CD4-positive, alpha-beta T cell treated with Interleukin-12 subunit alpha and Interleukin-12 subunit beta, for 1 hour (primary cell): ENCODE measurements at places on chromosomes 2 and 18.

- no peak for DNase-seq
Observed at GRCh38 chr18:74511823-74512222, 15.7 kb downstream of the CNDP2 start.

DNA sequence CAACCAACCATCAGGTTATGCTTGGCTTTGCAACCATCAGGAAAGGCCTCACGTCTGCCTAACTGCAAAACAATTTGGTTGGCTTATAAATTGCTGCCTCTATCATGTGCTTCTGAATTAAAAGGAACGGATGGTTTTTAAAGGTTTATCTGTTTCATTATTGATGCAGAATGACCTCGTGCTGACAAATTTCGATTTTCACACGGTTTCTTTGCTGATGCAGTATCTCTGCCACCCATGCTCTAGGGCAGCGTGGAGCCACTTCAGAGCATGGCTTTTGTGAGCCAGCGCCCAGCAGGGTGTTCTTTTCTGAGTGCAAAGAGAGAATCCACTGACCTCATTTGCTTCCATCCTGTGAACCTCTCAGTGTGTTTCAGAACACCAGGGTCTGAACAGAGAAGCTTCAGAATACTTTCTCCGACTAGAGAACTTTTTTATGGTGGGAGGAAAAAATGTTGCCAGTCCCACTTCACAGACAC, 143.1 kb upstream of the L3MBTL4 start:
- DNase-seq, result no peak

GRCh38 chr2:25817630-25818029, 60.7 kb downstream of the ASXL2 start:
- no peak for DNase-seq

- DNase-seq, result no peak
Observed at GRCh38 chr2:151097128-151097527, 164.5 kb downstream of the RBM43 start.

- no peak for DNase-seq
Observed at GRCh38 chr2:13056259-13056843, 339.6 kb downstream of the TRIB2 start.

DNA sequence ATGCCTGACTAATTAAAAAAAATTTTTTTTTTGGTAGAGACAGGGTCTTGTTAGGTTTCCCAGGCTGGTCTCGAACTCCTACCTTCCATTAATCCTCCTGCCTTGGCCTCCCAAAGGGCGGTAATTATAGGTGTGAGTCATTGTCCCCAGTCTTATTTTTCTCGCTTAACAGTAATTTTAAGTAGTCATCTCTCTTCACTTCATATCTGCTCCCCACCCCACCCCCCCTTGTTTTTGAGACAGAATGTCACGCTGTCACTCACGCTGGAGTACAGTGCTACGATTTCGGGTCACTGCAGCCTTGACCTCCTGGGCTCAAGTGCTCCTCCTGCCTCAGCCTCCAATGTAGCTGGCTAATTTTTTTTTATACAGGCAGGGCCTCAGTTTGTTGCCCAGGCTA, 27.7 kb downstream of the RAB10 start:
- DNase-seq, result no peak

GRCh38 chr2:132953771-132954170, 283.8 kb upstream of the LYPD1 start:
- no peak for DNase-seq

DNA sequence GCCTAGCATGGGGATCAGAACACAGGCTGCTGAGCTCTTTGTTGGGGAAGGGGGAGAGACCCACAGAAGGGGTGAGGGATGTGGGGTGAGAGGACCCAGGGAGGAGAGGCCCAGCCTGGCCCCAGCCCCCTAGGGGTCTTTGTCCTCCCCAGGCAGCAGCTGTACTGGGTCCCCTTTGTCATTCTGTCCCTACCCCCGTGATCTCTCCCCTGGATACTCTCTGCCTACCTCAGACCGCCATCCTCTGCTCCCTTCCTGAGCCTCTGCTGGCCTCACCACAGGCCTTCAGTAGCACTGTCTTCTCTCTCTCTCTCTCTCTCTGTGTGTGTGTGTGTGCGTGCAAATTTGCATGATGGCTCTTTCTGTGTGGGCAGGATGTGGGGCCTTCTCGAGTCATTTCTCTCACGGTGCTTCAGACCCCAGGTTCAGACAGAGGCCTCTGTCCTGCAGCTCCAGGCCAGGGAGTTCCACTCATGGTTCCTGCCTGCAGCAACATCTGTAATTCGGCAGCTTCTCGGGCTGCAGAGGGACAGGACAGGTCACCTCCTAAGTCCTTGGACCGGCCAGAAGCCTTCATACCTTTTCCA, 1.4 kb downstream of the PSD4 start:
- peak; percentile 78 for DNase-seq

- no peak for DNase-seq
Observed at GRCh38 chr2:84373391-84373790, 85.7 kb downstream of the SUCLG1 start.

DNA sequence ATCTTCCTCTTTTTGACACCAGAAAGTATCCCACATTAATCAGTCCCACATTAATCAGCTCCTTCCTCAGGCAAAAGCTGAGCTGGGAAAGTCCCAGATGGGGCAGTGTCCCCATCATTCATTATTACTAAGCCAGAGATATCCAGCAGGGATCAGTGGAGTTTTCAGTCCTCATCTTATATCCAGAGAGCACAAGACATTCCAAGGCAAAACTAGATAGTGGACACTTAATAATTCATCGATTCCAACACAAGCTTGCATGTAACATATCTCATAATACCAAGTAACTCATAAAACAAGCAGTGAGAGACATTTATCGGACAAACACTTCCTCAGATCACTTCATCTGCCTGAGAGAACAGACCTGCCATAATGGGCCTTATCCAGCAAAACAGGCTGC, 53.1 kb downstream of the MCFD2 start:
- no peak for DNase-seq

- no peak for DNase-seq
Observed at GRCh38 chr2:36775806-36776205, 79.3 kb downstream of the VIT start.

DNA sequence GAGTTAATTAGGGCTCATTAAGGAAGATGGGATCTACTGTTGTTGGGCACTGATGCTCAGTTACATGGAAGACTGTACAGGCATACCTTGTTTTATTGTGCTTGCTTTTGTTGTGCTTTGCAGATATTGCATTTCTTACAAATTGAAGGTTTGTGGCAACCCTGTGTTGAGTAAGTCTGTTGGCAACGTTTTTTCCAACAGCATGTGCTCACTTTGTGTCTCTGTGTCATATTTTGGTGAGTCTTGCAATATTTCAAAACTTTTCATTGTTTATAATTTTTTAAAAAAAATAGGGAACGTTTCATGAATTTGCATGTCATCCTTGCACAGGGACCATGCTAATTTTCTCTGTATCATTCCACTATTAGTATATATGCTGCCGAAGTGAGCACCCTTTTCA, 15.6 kb downstream of the PHLPP1 start:
- no peak for DNase-seq

- DNase-seq, result no peak
Observed at GRCh38 chr2:8860239-8860638, 22.8 kb upstream of the KIDINS220 start.

DNA sequence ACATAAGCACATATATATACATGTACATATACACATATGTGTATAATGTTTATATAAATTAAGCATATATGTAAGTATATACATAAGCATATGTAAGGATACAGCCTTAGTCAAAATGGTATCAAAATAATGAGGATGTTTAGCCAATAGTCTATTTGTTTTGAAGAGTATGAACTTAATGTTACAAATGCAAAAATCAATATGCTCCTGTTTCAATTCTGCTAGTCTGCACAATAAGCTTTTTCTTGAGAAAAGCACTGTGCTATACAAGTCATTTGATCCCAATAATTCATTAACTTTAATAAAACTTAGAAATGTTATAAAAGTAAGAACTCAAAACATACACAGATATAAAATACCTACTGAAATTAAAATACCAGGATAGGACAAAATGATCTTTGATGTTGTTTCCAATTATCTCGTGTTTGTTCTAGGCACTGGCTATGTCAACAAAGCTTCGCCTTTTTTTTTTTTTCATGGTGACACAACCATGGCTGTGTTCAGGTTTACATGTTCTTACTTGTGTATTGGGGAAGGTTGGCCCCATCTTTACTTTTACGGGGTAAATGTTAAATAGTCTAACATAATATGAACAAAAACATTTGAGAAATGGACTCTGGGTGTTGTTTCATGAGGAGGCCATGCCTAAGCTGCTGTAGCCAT, 271.1 kb upstream of the CDH19 start:
- no peak for DNase-seq

- no peak for DNase-seq
Observed at GRCh38 chr2:209619782-209620181, 151.8 kb upstream of the UNC80 start.

GRCh38 chr2:149235816-149236375, 94.5 kb upstream of the LYPD6 start:
- no peak for DNase-seq

DNA sequence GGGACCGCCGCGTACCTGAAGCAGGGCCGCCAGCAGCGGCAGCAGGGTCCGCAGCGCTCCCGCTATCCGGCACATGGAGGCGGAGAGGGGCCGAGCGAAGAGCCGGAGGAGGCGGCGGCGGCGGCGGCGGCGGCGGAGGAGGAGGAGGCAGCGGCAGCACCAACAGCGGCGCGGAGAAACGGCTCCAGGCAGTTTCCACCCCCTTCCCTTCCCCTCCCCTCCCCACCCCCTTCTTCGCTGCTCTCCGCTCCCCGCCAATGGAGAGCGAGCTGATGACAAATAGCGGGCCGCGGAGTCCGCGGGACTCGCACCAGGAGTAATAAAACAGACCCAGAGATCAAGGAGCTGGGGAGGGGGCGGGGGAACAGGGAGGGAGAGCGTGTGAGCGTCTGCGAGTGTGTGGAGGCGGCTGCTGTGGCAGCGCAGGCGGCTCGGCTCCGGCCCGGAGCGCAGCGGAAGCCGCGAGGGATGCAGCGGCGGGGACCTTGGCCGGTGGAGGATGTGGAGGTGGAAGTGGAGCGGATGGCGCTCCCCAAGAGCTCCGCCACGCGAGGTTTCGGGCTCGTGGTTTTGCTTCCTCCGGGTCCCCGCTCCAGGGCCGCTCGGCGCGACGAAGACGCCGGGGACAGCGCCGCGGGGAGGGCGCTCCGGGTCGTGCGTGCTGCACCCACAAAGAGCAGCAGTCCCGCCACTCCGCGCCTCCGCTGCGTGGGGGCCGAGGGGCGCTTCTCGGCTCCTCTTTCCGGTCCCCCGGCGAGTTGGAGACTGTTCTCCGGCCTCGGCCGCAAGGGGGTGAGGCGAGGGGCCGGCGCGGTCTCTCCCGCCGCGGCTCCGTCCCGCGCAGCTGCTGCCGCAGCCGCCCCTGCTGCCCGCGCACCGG, at the start of gene CDH2:
TSS of gene CDH2 (minus strand) at position 183 of the 880 bp plus-strand sequence. CDS start at position 75, 108 bp downstream.
- DNase-seq, result no peak

DNA sequence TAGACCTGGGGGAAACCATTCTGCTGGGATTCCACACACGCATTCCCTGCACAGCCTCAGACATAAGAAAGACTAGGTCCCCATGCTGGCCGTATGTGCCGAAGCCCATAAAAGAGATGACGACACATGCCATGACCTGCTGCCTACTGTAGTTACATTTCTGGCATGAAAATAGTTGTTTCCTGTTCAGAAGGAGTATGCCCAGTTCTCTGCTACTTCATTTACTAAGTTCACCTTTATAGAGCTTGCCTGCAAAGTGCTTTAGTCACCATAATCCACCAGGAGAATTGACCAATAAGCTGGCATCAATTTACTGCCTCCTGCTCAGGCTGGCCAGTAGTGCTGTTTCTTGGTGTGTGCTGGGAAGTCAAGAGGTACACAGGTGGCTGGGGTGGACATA, 150.2 kb upstream of the ALPP start:
- no peak for DNase-seq

GRCh38 chr2:80050246-80050645, 254.3 kb downstream of the LRRTM1 start:
- DNase-seq, result no peak

DNA sequence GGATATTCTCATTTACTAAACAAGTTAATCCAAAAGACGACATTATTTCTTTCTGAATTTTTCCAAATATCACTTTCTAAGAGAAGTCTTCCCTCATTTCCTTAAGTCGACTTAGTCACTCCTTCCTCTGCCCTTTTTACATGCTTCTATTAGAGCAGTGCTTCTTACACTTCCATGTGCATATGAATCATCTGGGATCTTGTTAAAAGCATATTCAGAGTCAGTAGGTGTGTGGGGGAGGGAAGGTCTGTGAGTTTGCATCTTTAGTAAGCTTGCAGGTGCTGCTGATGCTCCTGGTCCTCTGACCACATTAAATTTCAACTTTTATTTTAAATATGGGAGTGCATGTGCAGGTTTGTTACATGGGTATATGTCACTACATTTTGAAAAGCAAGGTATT, 582.6 kb downstream of the NRXN1 start:
- no peak for DNase-seq

DNA sequence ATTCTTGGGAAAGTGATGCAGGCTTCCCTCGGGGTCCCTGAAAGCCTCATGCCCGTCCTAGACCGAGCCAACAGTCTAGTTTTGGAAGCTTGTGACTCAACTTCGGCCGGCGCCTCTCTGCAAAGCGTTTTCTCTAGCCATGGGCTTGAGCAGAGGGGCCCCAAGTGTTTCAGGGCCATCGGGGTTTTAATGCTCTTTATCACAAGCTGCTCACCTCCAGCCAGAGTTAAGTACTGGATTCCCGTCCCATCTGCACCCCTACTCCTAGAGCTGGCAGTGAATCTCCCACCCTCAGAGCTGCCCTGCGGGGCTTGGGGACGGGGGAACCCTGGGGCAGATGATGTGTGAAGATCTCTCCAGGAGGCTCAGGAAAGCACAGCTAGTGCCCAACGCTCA, 7.3 kb downstream of the RAX start:
- no peak for DNase-seq

- DNase-seq, result no peak
Observed at GRCh38 chr18:58196164-58196563, 152.1 kb downstream of the NEDD4L start.

- DNase-seq, result no peak
Observed at GRCh38 chr2:75543446-75543845, 17.3 kb downstream of the EVA1A start.

GRCh38 chr2:182821182-182821581, 45.3 kb downstream of the FRZB start:
- no peak for DNase-seq

- DNase-seq, result no peak
Observed at GRCh38 chr2:18401471-18401870, 159.0 kb downstream of the RDH14 start.

DNA sequence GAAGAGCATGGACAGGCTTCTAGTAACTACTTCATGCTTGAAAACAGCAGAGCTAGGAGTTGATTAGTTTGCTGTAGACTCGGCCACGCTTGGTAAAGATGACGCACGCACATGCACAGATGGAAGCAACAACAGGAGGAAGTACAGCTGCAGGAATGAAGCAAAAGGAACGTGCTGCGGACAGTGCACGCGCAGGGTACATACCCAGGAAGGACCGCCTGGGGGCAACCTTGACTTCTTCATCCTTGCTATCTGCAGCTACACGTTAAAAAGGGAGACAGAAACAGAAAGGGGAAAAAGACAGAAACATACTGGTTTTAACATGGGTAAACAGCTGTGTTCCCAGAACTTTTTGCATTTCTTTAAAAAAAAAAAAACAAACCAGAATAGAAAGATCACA, 17.7 kb downstream of the SLC66A2 start:
- no peak for DNase-seq
